ENCODE measurements at places on chromosomes 12 and 14. TPM values are rescaled to one million over a fixed set of nuclear protein-coding genes. Genes with fewer than 3 reads are reported as not detected.

NRL gene
- total RNA-seq: 2.5 TPM

CLEC6A gene
- total RNA-seq: 0.17 TPM

- no peaks in the 10 kb centered on the region for H3K4me1 ChIP-seq
- peak overlapping the region; percentile 65 for H3K4me3 ChIP-seq
- no peaks in the 10 kb centered on the region for H3K27me3 ChIP-seq
- H3K36me3 ChIP-seq: no peaks in the 10 kb centered on the region
Measured at GRCh38 chr14:103104654-103105452, 10.3 kb downstream of the EXOC3L4 start.

- no peaks in the 10 kb centered on the region for H3K27me3 ChIP-seq
- H3K27ac ChIP-seq: no peak overlapping the region
- no peak for DNase-seq
- no peak overlapping the region for H3K4me3 ChIP-seq
- H3K4me1 ChIP-seq: no peaks in the 10 kb centered on the region
- no peaks in the 10 kb centered on the region for H3K36me3 ChIP-seq
Measured at GRCh38 chr12:132235116-132235820, 91.0 kb downstream of the NOC4L start.

DNA sequence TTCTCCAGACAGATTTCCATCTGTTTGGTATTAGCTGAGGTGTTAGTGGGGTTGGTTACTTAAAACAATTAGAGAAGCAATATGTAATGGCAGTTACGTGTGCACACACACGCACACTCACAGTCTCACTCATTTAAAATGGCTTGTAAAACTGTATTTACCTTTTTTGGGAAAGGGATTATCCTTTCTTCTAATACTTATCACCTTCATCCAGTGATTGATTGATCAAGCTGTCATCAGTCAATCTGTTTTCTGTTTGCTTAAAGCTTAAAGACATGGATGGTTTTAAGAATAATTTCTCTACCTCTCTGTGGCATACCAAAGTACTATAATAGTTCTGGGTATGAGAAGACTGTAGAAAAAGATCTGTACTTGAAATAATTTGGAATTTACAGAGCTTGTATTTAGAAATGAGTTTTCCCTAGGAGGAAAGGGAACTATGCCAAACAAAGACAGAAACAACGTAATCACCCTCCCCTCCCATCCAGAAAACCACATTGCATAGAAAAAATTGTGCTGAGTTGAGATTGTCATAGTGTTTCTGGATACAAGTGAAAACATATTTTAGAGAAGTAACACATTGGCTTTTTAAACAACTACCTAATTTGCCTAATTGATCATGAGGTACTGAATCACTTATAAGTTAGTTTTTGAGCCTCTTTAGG is 455.8 kb downstream of the PCNX1 start:
- no peaks in the 10 kb centered on the region for H3K27me3 ChIP-seq
- H3K27ac ChIP-seq: no peak overlapping the region
- DNase-seq: no peak
- peaks cover 3% of the 10 kb centered on the region for H3K36me3 ChIP-seq
- H3K4me3 ChIP-seq: no peak overlapping the region

Measured in H9 (cell line).